Left lung (tissue), 14 donors: ENCODE measurements at places on chromosomes 6 and 20.

GRCh38 chr6:4358414-4359107, 223.2 kb upstream of the ECI2 start:
- no peak for DNase-seq
- H3K4me3 ChIP-seq: no peak overlapping the region
- H3K4me1 ChIP-seq: no peaks in the 10 kb centered on the region
- H3K27me3 ChIP-seq: no peaks in the 10 kb centered on the region
- peak overlapping the region; percentile 46 for H3K27ac ChIP-seq

GRCh38 chr6:110933912-110934311, 24.6 kb upstream of the GTF3C6 start:
- no peak overlapping the region for H3K4me3 ChIP-seq
- H3K36me3 ChIP-seq: no peaks in the 10 kb centered on the region
- no peak overlapping the region for H3K27ac ChIP-seq

- peaks cover 3% of the 10 kb centered on the region for H3K4me1 ChIP-seq
- H3K27ac ChIP-seq: no peak overlapping the region
- H3K4me3 ChIP-seq: no peak overlapping the region
- peaks cover 9% of the 10 kb centered on the region for H3K36me3 ChIP-seq
These were observed 53.2 kb downstream of the MAN1A1 start for GRCh38 chr6:119296036-119297035.

- no peak overlapping the region for H3K4me3 ChIP-seq
- peaks cover 32% of the 10 kb centered on the region for H3K4me1 ChIP-seq
- no peak overlapping the region for H3K27ac ChIP-seq
- H3K36me3 ChIP-seq: peaks cover 61% of the 10 kb centered on the region
- H3K27me3 ChIP-seq: no peaks in the 10 kb centered on the region
These were observed 2.1 kb downstream of the RPS21 start for GRCh38 chr20:62388839-62389600.

DNA sequence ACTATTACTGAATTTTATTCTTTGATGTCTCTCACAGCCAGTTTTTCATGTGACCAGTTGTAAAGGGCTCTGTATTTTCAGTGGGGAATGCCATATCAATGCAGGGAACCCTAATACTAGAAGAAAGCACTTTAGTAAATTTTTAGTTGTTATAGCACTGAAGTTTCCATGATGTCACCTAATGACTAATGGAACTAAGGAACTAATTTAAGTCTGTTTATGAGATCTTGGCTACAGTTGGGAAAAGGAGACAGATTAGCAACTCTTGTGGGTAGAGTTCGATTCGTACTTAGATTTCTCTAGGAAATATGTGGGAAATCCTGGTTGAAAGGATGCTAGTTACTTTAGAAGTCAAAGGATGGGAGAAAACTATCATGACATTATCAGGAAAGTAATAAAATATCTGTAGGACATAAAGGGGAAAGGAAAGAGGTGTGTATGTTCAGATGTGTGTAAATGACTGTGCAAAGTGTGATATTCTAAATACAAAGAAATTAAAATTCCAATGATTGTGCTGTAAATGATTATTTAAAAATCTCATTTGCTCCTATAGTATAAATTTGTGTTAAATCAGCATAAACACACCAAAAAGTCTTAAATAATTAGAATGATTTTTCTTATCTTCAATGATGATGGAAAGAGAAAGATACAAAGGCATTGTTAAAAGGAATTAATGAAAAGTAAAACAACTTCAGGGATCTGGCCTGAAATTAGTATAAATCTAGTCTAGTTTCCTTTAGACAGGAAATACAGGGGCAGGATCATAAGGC, 103.4 kb downstream of the LRRC1 start:
- H3K4me1 ChIP-seq: no peaks in the 10 kb centered on the region
- H3K27me3 ChIP-seq: no peaks in the 10 kb centered on the region
- H3K36me3 ChIP-seq: no peaks in the 10 kb centered on the region
- DNase-seq: no peak

- peaks cover 83% of the 10 kb centered on the region for H3K4me1 ChIP-seq
- no peaks in the 10 kb centered on the region for H3K27me3 ChIP-seq
- H3K27ac ChIP-seq: peak overlapping the region; percentile 99
- DNase-seq: peak; percentile 59
- no peaks in the 10 kb centered on the region for H3K36me3 ChIP-seq
- peak overlapping the region; percentile 66 for H3K4me3 ChIP-seq
These were observed 690 bp downstream of the IFNGR1 start for GRCh38 chr6:137218473-137218916.

- H3K27me3 ChIP-seq: no peaks in the 10 kb centered on the region
- no peak overlapping the region for H3K27ac ChIP-seq
- peaks cover 100% of the 10 kb centered on the region for H3K36me3 ChIP-seq
- no peaks in the 10 kb centered on the region for H3K4me1 ChIP-seq
These were observed 75.9 kb downstream of the DHX35 start for GRCh38 chr20:39038047-39038446.

DNA sequence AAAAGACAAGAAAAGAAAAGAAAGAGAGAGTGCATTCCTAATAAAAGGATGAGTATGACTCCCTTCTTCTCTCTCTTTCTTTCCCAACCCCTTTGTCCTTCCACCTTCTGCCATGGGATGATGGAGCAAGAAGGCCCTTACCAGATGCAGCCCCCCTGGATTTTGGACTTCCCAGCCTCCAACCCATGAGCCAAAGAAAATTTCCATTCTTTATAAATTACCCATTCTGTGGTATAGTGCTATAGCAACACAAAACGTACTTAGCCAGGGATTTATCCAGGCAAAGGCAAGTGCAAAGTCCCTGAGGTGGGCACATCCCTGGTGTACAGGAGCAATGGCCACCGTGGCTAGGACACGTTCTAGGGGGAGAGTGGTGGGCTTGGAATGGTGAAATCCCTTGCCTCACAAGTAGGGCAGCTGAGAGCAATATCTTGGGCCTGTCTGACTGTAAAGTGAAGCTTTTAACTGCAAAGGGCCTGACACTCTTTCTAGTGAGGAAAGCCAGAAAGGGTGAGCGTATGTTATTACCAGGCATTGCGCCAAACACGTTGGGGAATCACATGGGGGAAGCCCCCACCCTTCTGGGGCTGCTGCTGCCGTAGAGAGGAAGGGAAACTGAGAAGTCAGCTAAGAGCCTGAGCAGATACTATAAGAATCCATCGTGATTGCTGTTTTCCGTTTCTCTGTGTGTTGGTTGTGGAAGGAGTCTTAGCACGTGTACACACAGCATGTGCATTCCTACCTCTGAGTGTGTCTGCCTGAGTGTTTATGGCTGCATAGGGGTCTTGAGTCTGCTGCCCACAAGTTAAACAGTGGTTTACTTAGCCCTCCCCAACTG, 50.7 kb upstream of the SIRPA start:
- H3K4me1 ChIP-seq: no peaks in the 10 kb centered on the region
- H3K4me3 ChIP-seq: no peak overlapping the region
- peaks cover 26% of the 10 kb centered on the region for H3K27me3 ChIP-seq
- H3K36me3 ChIP-seq: no peaks in the 10 kb centered on the region
